ENCODE measurements at places on chromosomes 2 and 18.

- peak; percentile 53 for DNase-seq
Observed at GRCh38 chr2:177245010-177245422, 19.5 kb downstream of the NFE2L2 start.

GRCh38 chr2:55985406-55985805 is 61.8 kb upstream of the EFEMP1 start:
- no peak for DNase-seq

GRCh38 chr2:139020287-139020686 is 240.1 kb upstream of the NXPH2 start:
- DNase-seq = no peak

GRCh38 chr2:10878268-10878915 is 33.3 kb upstream of the KCNF1 start:
- DNase-seq = no peak

- no peak for DNase-seq
Observed at GRCh38 chr18:23291456-23292205, 156.3 kb downstream of the CABLES1 start.

DNA sequence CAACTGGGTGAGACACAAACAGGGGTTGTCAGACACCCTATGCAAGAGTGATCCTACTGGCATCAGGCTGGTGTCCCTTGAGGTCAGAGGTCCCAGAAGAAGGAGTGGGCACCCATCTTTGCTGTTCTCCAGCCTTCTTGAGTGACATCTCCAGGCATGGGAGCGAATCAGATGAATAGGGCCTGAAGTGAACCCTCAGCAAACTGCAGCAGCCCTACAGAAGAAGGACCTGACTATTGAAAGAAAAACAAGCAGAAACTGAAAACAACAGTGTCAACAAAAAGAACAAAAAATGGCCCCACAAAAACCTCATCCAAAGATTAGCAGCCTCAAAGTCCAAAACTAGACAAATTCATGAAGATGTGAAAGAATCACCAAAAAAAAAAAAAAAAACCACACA is 1229.7 kb upstream of the CRIM1 start:
- DNase-seq = no peak

- DNase-seq = peak; percentile 17
Observed at GRCh38 chr2:175630280-175631244, 371.5 kb downstream of the LNPK start.

DNA sequence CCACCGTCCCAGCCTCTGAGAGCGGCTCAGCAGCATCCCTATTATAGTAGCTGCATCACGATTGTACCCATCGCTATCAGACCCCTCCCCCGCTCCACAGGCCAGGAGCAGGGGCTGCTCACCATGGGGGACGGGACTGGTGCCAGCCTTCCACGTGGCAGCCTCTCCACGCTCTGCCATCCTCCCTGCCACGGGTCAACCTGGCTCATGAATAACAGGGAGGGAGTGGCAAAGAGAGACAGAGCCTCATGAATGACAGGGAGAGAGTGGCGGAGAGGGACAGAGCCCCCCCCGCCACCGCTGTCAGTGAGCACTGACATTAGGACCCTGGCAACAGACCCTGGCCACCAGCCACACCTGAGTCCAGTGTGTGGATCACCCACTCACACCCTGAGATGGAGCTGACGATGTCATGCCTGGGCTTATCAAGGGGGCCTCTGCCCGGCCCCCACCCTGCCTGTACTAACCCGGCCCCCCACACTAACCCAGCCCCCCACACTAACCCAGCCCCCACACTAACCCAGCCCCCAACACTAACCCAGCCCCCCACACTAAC is 16.9 kb downstream of the CROCC2 start:
- DNase-seq = no peak

DNA sequence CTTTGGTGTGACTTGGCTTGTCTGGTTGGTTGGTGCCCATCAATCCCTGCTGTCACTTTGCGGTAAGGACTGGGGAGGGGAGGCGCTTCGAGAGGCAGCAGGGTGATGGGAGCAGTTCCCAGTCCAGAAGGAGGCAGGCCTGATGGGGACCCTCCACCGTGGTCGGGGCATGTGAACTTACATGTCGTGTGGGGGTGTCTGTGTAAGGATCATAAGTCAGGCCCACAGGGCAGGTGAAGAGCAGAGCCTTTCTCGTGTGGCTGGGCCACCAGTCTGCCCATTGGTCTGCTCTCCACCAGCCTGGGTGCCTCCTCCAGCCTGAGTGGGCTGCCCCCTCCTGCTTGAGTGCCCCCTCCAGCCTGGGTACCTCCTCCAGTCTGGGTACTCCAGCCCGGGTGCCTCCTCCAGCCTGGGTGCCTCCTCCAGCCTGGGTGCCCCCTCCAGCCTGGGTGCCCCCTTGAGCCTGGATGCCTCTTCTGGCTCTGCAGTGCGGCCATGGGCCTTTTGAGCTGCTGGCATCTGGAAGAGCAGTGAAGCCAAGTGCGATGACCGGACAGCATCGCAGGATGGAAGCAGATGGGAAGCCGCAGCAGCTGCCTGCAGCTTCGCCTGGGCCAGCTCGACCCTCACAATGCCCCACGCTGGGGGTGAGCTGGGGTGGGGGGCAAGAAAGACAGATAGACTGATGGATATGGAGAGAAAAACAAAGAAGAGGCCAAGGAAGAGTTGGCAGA is 25.0 kb downstream of the ATOH8 start:
- DNase-seq = no peak

- DNase-seq = no peak
Observed at GRCh38 chr2:223055836-223056235, 3.8 kb downstream of the KCNE4 start.

DNA sequence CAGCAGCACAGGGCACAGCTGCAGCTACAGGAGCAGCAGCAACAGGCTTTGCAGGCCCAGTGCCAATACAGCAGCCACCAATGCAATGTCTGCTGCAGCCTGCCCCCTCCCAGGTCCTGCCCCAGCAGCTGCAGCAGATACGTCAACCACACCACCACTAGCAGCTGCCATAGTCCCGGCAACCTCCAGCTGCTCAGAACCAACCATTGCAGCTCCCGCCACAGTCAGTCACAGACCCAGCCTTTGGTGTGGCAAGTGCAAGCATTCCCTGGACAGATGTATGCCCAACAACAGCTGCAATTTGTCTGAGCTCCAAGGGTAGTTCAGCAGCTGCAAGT is 53.3 kb upstream of the TUBA3E start:
- no peak for DNase-seq

DNA sequence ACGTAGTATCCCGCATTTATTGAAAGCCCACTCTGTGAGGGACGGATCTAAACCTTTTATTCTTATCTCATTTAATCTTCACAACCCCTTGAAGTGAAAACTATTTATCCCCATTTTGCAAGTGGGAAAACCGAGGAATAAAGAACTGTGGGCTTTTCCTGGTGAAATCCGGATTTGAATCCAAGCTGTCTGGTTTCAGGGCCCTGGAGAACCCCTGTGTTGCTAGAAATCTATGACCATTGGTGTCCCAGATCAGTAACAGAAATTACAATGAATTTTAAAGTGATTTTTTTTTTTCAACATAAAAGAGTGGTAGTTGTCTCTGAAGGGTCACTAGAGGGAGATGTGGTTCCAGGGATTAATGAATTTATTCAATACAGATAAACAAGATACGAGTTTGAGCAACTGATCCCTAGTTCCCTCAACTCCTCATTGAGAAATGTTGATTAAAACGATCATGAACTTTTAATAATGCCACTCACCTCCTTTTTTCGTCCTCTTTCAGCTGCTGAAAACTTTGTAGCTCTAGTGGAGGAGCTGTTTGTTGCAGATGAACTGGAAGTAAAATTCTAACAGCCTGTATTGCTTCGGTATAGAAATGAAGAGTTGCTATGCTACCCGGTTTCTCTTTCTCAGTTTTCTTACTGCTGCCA is 940 bp downstream of the XRCC5 start:
- DNase-seq = peak; percentile 18

DNA sequence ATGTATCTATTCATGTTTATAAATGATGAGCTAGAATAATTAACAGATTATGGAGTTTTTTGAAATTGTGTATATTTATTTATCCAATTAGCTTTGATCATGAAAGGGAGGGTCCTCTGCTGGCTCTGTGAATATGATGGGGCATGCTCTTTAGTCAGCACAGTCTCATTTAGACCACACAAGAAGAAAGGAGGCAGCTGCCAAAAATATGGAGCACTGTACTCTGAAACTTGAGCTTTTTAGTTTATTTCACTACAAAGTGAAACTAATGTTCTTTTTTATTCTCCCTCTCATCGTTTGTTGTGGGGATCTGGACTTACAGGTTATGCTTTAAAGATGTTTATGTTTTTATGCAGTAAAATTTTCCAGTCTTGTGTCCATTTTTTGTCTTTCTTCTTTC is 266.9 kb upstream of the GULP1 start:
- no peak for DNase-seq

GRCh38 chr2:96663829-96664228 is 21.3 kb downstream of the FER1L5 start:
- no peak for DNase-seq

GRCh38 chr2:241849616-241850543 is 8.8 kb downstream of the PDCD1 start:
- DNase-seq = no peak

- no peak for DNase-seq
Observed at GRCh38 chr2:102049756-102050443, 58.1 kb downstream of the IL1R2 start.

- DNase-seq = no peak
Observed at GRCh38 chr18:48122816-48123215, 192.4 kb upstream of the SMAD2 start.

GRCh38 chr2:129189617-129190319 is 789.7 kb upstream of the RAB6C start:
- no peak for DNase-seq

GRCh38 chr2:150587547-150588505 is 100.4 kb upstream of the RND3 start:
- DNase-seq = no peak

DNA sequence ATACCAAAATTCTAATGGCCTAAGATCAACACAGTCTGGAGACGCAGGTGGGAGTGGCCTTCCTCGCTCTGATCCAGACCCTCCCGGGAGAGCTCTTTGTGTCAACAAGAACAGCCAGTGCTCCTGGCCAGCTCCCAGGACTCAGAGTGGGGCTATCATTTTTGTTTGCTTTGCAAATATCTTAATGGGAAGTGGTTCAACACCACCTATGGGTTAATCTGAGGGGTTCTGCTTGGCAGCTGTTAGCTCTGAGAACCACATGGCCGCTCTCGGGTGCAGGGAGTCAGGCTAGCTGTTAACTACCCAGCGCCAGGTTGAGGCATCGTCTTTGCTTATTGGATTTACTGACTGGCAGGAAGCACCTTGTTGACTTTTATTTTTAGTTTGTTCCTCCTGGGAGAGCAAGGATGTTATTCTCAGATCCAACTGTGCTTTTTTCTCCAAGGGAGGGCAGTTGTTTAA is 184.8 kb upstream of the SP5 start:
- DNase-seq = peak; percentile 63

DNA sequence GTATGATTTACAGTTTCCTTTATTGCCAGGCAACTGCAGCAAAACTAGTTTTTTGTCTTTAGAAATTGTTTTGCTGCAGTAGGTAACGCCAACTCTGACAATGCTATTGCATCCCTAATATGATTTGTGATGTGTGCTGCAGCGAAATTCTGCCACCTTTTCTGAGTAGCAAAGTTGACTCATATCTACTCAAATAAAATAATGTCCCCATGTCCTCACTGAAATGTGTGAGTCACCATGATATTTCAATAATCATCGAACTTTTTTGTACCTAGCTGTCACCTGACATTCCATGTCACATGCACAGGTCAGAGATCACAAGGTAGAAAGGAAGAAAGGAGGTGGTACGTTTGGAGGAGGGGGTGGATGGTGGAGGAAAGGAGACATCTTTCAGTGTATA is 205.0 kb downstream of the RAD51AP2 start:
- DNase-seq = no peak

DNA sequence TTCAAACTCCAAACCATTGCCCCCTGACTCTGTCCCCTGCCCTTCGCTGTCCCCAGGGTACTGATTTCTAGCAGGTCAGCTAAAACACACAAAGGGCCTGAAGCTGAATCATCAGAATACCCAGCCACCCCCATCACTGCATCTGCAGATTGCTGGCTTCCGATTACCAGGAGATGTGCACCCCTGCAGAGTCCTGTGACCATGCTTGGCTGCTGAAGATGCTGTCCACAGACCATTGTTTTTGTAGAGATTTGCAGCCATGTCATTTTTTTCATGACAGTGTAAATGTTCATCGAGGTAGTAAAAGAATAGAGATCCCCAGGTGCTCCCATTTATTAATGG is 463.3 kb downstream of the STK39 start:
- no peak for DNase-seq

DNA sequence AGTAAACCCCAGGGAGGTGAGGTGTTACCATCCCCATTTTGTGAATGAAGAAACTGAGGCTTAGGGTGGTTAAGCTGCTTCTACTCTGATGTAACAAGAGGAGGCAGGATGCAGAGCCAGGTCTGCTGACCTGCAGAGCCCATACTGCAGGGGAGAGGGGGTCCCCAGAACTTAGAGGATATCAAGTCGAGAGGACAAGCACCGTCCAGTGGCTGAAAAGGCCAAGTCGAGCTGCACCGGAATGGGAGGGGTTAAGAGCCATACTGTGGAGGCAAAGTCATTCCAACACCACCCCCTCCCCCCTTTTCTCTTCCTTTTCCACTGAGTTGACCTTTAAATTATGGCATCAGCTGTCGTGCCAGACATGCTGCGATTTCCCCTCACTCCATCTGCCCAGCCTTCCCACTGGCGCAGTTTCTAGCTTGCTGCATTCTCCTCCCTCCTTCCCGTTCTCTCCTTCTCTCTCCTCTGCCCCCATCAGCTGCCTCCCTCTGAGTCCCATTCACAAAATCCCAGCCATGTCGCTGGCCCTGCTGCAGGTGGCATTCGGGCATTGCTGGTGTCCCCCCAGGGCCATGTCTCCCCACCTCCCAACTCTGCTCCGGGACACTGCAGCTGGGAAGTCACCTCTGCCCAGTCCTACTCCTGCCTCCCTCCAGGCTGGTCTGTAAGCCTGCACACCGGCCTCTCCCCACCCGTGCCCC is 346.9 kb downstream of the DYSF start:
- no peak for DNase-seq

- DNase-seq = no peak
Observed at GRCh38 chr2:180662941-180663471, 317.4 kb upstream of the UBE2E3 start.

- no peak for DNase-seq
Observed at GRCh38 chr2:103009871-103010270, 248.0 kb downstream of the TMEM182 start.

GRCh38 chr2:198114064-198114463 is 309.7 kb downstream of the PLCL1 start:
- no peak for DNase-seq

DNA sequence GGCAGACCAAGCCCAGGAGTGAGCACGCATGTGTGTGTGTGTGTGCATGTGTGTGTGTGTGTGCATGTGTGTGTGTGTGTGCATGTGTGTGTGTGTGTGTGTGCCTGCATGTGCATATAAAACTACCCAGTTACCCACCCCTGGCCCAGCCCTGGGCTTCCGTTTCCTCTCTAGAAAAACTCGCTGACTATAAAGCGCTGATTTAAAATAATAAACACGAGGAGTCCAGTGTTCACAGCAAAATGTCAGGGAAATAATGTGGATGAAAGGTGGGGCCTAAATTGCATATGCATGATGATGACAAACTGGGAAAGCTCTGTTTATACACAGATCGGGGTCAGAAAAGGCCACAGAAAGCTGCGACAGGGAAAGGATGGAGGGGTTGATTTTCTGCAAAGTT is 7.5 kb downstream of the ADCY3 start:
- DNase-seq = no peak

- DNase-seq = no peak
Observed at GRCh38 chr2:145220496-145220895, 700.6 kb upstream of the ZEB2 start.
